ENCODE measurements at places on chromosomes 5 and 9. TPM values are rescaled to one million over a fixed set of nuclear protein-coding genes. Genes with fewer than 3 reads are reported as not detected.

Gene ASPN
- total RNA-seq, result not detected

Gene PCDHB10
- not detected for total RNA-seq

Gene OTULINL
- total RNA-seq, result 15.8 TPM

Gene C5
- total RNA-seq, result 1.7 TPM

- ATAC-seq, result no peak
Measured at GRCh38 chr5:66129144-66129543, 15.0 kb upstream of the SREK1 start.

- ATAC-seq, result no peak
Measured at GRCh38 chr9:93252781-93253530, 69.0 kb downstream of the WNK2 start.

- no peak for ATAC-seq
Measured at GRCh38 chr9:114193090-114193489, 37.8 kb downstream of the COL27A1 start.

- ATAC-seq, result no peak
Measured at GRCh38 chr5:82749461-82749820, 327.8 kb downstream of the TMEM167A start.

All from activated T-helper 17 cell treated with anti-CD3 and anti-CD28 coated beads, Interleukin-2, amount 50 U/mL, for 72 hours (primary cell).